ENCODE measurements at places on chromosomes 12 and 14. TPM values are rescaled to one million over a fixed set of nuclear protein-coding genes. Genes with fewer than 3 reads are reported as not detected.

GRCh38 chr14:19851365-19851764 is 23.6 kb upstream of the OR4K2 start:
- no peak overlapping the region for H3K27ac ChIP-seq
- DNase-seq = no peak
- no peaks in the 10 kb centered on the region for H3K36me3 ChIP-seq
- H3K27me3 ChIP-seq = no peaks in the 10 kb centered on the region
- H3K4me3 ChIP-seq = no peak overlapping the region

Gene CCDC184
- 3.9 TPM for total RNA-seq

GRCh38 chr12:59603754-59604153 is 7.9 kb downstream of the SLC16A7 start:
- no peaks in the 10 kb centered on the region for H3K4me1 ChIP-seq
- H3K27me3 ChIP-seq = no peaks in the 10 kb centered on the region
- H3K36me3 ChIP-seq = no peaks in the 10 kb centered on the region
- H3K27ac ChIP-seq = no peak overlapping the region

DNA sequence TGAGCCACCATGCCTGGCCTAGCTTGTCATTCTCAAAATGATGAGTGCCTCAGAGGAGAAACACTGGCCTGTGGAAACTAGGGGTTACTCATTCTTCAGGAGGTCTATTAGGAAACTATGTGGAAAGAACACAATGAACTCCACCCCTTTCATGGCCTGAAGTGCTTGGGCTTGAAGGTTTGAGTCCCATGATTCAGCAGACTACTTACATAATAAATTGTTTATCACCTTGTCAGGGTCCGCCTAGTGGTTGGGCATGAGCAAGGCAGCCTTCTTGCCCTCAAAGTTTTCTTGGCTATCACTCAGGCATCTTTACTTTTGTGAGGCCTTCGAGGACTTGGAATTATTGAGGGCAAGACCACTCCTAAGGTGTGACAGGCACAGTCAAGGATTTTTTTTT is 251.2 kb downstream of the ACSS3 start:
- DNase-seq = no peak
- no peaks in the 10 kb centered on the region for H3K4me1 ChIP-seq
- no peak overlapping the region for H3K4me3 ChIP-seq
- H3K36me3 ChIP-seq = no peaks in the 10 kb centered on the region
- H3K27ac ChIP-seq = no peak overlapping the region

- no peak for DNase-seq
- H3K4me1 ChIP-seq = no peaks in the 10 kb centered on the region
- no peak overlapping the region for H3K4me3 ChIP-seq
- H3K27me3 ChIP-seq = no peaks in the 10 kb centered on the region
Measured at GRCh38 chr12:86265329-86265695, 9.1 kb upstream of the MGAT4C start.

Gene SERPINA12
- not detected for total RNA-seq

- no peak for DNase-seq
- H3K4me3 ChIP-seq = no peak overlapping the region
- peaks cover 8% of the 10 kb centered on the region for H3K4me1 ChIP-seq
- H3K27ac ChIP-seq = no peak overlapping the region
- no peaks in the 10 kb centered on the region for H3K27me3 ChIP-seq
Measured at GRCh38 chr14:100698666-100699448, 27.8 kb upstream of the DLK1 start.

GRCh38 chr12:72072592-72073212 is 134.1 kb downstream of the TPH2 start:
- no peaks in the 10 kb centered on the region for H3K27me3 ChIP-seq
- no peaks in the 10 kb centered on the region for H3K4me1 ChIP-seq
- no peak overlapping the region for H3K27ac ChIP-seq
- H3K4me3 ChIP-seq = no peak overlapping the region

DNA sequence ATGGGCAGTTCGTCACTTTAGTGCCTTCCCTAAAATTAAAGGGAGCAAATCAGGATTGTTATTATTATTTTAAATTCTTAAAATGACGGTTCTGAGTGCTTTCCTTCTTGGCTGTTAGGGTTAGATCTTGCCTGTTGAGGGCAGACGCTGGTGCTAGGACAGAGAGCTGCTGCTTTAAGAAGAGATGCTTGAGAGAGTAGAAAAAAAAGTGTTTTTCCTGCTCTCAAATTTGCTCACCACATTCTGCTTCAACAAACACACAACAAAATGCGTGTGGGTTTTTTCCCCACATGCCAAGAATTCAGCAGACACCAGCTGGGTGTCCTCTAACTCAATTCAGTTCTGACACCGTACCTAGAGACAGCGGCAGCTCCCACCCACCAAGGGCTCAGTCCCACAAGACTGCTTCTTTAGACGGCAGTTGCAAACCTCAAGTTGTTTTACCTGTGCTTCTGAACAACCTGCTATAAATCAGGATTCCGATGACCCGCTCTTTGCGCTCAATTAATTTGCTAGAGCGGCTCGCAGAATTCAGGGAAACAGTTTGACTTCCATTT is 75.8 kb upstream of the RIN3 start:
- no peaks in the 10 kb centered on the region for H3K27me3 ChIP-seq
- no peak overlapping the region for H3K4me3 ChIP-seq
- H3K36me3 ChIP-seq = no peaks in the 10 kb centered on the region
- no peaks in the 10 kb centered on the region for H3K4me1 ChIP-seq
- no peak for DNase-seq
- no peak overlapping the region for H3K27ac ChIP-seq

- DNase-seq = no peak
- no peak overlapping the region for H3K4me3 ChIP-seq
- H3K27me3 ChIP-seq = no peaks in the 10 kb centered on the region
- no peaks in the 10 kb centered on the region for H3K36me3 ChIP-seq
- H3K27ac ChIP-seq = no peak overlapping the region
Measured at GRCh38 chr14:32820682-32821081, 118.0 kb upstream of the NPAS3 start.

Gene NXPH4
- total RNA-seq = not detected

GRCh38 chr14:42090122-42090521 is 483.4 kb downstream of the LRFN5 start:
- H3K27me3 ChIP-seq = no peaks in the 10 kb centered on the region
- no peaks in the 10 kb centered on the region for H3K36me3 ChIP-seq
- H3K27ac ChIP-seq = no peak overlapping the region
- DNase-seq = no peak
- H3K4me1 ChIP-seq = no peaks in the 10 kb centered on the region

Gene C14orf132
- total RNA-seq = 7.5 TPM

- H3K4me1 ChIP-seq = peaks cover 17% of the 10 kb centered on the region
- DNase-seq = no peak
- no peaks in the 10 kb centered on the region for H3K36me3 ChIP-seq
- no peak overlapping the region for H3K27ac ChIP-seq
- H3K27me3 ChIP-seq = no peaks in the 10 kb centered on the region
Measured at GRCh38 chr14:23492618-23493272, 23.2 kb downstream of the NGDN start.

Gene ST8SIA1
- total RNA-seq = 4.1 TPM

DNA sequence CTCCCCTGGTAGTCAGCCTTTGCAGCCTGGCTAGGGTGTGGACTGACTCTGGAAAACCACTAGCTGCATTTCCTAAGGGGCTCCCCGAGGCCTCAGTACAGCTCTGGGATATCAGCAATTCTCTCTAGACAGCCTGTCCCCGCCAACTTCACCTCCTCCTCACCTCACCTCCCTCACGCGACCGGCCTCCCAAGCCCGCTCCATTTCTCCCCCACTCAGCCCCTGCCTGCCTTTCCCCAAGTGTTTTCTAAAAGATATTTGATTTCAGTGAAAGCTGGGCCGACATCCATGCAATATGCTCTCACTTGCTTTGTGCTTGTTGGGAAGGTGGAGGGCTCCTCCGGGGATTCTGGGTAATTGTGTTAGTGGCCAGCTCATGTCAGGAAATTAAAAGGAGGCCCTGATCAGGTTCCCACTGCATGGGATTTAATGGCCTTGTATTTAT is 91.8 kb downstream of the ESRRB start:
- DNase-seq = no peak
- H3K36me3 ChIP-seq = no peaks in the 10 kb centered on the region
- H3K27ac ChIP-seq = no peak overlapping the region
- H3K4me3 ChIP-seq = no peak overlapping the region
- H3K4me1 ChIP-seq = no peaks in the 10 kb centered on the region

Gene SERPINA9
- not detected for total RNA-seq

GRCh38 chr14:99258876-99259726 is 12.9 kb downstream of the BCL11B start:
- H3K36me3 ChIP-seq = no peaks in the 10 kb centered on the region
- no peak overlapping the region for H3K27ac ChIP-seq
- no peak for DNase-seq

DNA sequence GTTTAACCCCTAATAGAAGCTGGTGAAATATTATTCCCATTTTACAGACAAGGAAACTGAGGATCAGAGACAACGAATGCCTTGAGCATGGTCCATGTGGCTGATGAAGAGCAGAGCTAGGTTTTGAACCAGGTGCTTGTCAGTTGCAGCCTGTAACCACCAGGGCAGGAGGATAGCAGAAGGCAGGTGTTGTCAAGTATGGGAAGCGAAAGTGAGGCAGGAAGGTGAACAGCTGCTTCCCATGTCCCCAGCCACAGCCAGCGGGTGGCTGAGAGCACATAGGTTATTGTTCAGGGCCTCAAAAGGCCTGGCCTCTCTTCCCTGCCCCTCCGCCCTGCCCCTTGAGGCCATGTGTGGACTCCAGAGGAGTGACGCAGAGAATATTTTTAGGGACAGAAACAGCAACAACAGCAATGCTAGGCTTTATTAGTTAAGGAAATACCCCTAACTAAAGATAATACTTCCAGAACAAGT is 39.6 kb downstream of the IQSEC3 start:
- H3K4me3 ChIP-seq = no peak overlapping the region
- no peak overlapping the region for H3K27ac ChIP-seq
- DNase-seq = no peak
- no peaks in the 10 kb centered on the region for H3K4me1 ChIP-seq
- no peaks in the 10 kb centered on the region for H3K36me3 ChIP-seq

Gene KRT83
- not detected for total RNA-seq

DNA sequence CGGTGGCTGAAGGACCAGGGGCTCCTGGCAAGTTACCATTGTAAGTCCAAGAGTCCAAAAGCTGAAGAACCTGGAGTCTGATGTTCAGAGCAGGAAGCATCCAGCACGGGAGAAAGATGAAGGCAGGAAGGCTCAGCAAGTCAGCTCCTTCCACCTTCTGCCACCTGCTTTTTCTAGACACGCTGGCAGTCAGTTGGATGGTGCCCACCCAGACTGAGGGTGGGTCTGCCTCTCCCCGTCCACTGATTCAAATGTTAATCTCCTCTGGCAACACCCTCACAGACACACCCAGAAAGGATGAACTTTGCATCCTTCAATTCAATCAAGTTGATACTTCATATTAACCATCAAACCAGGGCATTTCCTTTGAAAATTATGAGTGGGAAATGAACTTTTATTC is 1272.4 kb upstream of the TMEM132C start:
- H3K27me3 ChIP-seq = no peaks in the 10 kb centered on the region
- no peaks in the 10 kb centered on the region for H3K4me1 ChIP-seq
- no peaks in the 10 kb centered on the region for H3K36me3 ChIP-seq
- H3K4me3 ChIP-seq = no peak overlapping the region

DNA sequence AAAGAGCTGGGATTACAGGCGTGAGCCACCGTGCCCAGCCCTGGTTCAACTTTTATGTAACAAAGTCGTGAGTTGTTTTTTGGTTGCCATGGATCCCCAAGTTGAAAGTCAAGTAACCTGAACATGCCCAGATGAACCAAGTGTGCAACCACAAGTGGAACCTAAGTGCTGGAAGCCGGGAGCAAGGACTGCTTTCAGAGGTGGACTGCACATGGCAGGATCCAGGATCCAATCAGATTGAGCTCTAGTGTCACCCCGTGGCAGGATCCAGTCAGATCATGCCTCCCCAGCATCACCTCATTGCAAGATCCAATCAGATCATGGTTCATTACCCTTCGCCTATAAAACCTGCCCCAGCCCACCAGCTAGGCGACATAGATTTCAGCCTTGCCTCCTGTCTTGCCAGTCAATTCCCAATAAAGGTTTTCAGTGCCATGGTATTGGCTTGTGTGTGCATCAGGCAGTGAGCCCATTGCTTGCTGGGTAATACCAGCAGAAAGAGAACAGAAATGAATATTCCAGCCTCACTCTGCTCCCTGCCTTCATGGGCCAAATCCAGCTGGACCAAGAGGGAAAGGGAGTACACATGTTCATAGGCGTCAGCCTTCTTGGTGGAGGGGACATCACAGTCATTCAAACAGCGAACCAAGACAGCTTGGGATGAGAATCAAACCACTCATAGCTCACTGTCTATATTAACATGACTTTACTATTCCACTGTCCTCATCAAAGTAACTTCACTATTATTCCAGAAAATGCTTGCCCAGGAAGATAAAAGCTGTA is 43.6 kb upstream of the VASH1 start:
- H3K4me3 ChIP-seq = no peak overlapping the region
- H3K27ac ChIP-seq = no peak overlapping the region
- DNase-seq = no peak
- peaks cover 6% of the 10 kb centered on the region for H3K4me1 ChIP-seq
- no peaks in the 10 kb centered on the region for H3K27me3 ChIP-seq

DNA sequence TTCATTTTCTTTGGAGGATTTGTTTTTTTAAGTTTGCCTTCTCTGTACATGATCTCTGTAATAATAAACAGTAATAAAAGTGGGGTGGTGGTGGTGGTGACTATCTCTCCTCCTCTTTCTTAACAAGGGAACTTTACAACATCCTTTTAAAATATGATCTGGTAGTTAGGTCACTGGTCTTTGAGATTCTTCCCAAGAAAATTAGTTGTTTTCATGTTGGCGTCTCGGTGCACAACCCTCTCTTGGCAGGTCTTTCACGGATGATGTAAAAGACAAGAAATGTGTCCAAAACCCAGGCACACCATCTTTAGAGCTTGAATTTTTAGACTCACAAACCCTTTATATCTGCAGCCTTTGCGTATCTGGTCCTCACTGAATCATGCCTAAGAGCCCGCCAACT is 488.5 kb upstream of the TBX3 start:
- H3K36me3 ChIP-seq = no peaks in the 10 kb centered on the region
- DNase-seq = no peak
- no peak overlapping the region for H3K4me3 ChIP-seq

Gene METTL17
- 65.1 TPM for total RNA-seq

Gene TMEM30B
- total RNA-seq = 1.2 TPM

Gene GPRC5A
- total RNA-seq = 24.1 TPM

GRCh38 chr14:46325157-46325556 is 326.4 kb downstream of the RPL10L start:
- H3K4me1 ChIP-seq = peaks cover 3% of the 10 kb centered on the region
- no peak for DNase-seq
- no peaks in the 10 kb centered on the region for H3K36me3 ChIP-seq
- no peak overlapping the region for H3K27ac ChIP-seq
- H3K27me3 ChIP-seq = no peaks in the 10 kb centered on the region
